ENCODE measurements at places on chromosomes 7 and 10. TPM values are rescaled to one million over a fixed set of nuclear protein-coding genes. Genes with fewer than 3 reads are reported as not detected.

Gene PAPSS2
- 0.14 TPM for total RNA-seq

Gene FAM237B
- not detected for total RNA-seq

Gene HOXA4
- total RNA-seq, result not detected

DNA sequence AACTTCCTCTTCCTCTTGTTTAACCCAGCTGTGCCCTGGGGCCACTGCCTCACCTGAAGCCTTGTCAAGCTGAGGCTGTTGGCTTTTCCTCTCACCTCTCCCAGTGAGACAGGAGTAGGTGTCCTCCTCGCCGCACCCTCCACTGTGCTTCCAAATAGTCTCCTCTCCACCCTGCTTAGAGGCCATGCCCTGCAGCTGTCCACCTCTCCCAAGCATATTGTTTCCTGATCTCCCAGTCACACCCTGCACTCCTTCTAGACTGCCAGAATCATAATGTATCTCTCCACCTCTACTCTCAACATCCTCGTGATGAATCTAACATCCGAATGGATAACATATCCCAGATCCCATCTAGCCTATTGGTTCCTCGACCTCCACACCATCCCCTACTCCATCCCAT, 196.3 kb upstream of the GHITM start:
- DNase-seq, result no peak

DNA sequence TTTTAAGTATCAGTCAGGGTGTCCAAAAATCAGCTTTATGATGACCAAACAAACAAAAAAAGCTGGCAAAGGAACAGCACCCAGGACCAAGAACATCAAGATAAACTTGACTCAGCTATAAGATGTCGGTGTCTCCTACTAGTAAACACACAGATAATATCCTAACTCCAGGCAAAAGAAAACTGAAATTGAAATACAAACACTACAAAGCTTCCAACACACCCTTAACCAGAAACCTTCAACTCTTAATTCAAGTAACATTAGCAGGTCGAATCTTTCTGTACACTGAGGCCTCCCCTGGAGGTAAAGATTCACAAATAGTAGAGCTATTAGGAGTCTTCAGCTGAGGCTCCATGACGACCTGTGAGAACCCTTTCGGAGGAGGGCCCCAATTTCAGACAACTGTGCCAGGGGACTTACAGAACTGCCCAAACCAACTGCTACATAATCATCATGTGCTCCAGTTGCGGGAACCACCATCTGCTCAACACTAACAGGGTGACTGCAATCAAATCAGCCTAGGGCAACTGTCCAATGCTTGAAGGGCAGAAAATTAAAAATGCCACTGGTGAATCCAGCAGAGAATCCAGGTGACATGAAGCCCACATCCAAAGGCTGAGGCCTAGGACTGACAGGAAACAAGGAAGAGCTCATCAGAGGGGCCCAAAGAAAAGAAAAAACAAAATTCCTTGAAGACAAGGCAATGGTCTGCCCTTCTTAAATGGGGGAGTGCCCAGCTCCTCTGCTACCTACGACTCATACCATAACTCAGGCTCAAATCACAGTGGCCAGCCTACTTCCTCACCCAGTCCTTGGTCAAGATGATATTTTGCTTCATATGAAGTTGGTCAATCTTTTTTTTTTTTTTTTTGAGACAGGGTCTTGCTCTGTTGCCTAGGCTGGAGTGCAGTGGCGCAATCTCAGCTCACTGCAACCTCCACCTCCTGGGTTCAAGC, 20.0 kb downstream of the XPNPEP1 start:
- DNase-seq, result peak; percentile 29

- DNase-seq, result peak; percentile 53
Measured at GRCh38 chr7:28921822-28922221, 36.3 kb downstream of the TRIL start.

DNA sequence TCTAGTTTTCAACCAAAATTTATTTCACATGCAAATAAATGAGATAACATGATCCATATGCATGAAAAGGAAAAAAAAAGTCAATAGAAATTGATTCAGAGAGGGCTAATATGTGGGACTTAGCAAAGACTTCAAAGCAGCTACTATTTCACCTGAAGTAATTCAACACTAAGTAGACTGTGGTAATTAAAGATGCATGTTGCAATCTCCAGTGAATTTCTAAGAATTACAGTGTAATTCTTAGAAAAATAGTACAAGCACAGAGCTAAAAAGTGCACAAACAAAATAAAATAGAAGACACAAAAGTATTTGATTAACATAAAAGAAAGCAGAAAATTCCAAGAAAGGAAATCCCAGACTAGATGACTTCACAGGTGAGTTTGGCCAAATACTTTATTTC, 25.7 kb downstream of the GPR22 start:
- no peak for DNase-seq

- DNase-seq, result no peak
Measured at GRCh38 chr7:18762189-18762588, 266.6 kb downstream of the HDAC9 start.

DNA sequence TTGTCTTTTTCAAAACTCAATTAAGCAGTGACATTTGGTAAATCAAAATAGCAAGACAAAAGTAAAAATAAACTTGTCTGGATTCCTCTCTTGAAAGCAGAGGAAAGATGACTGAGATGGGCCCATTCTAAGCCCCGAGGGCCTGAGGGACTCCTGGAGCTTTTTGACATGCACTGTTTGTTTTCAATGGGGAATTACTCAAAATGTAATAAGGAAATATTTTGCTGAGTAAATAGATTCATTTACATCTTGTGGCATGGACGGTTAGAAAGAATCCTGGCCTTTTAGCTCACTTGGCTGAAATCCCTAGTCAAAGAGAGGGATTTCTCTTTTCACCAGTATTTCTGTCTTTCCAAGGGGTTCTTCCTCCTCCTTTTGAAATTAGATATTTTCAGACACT, 108.0 kb downstream of the MKX start:
- DNase-seq, result no peak

- DNase-seq, result no peak
Measured at GRCh38 chr7:66734006-66734405, 6.5 kb upstream of the RABGEF1 start.

Data from activated CD8-positive, alpha-beta T cell treated with anti-CD3 and anti-CD28 coated beads for 36 hours (primary cell).